NT2/D1 (cell line): ENCODE measurements at places on chromosomes 13 and 19.

GRCh38 chr13:105406551-105406950 is 1128.9 kb downstream of the EFNB2 start:
- DNase-seq = no peak

DNA sequence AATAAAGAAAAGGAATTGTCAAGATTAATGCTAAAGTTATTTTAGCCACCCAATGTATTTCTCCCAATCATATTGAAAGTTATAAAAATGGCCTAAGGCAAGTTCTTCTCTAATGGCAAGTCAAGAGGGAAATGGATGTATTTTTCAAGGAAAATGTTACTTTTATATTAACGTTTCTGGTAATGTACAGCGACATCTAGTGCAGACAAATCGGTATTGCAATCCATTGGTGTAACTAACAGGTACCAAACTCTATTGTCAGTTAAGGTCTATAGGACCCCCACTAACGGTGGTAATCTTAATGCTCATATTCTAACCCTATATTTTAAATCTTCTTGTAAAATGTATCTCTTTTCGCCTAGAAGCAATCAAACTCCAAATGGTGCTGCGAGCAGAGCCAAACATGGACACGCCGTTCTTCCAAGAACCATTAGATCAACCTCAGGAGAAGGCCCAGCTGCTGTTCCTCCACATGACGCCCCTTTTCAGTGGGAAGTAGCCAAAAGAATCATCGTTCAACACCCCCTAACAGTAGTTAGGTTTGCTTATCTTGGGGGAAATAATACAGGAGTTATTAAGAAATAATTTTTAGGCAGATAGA is 98.5 kb upstream of the PABPC3 start:
- no peak for DNase-seq

GRCh38 chr19:52778811-52779210 is 7.8 kb downstream of the ZNF600 start:
- DNase-seq = no peak

DNA sequence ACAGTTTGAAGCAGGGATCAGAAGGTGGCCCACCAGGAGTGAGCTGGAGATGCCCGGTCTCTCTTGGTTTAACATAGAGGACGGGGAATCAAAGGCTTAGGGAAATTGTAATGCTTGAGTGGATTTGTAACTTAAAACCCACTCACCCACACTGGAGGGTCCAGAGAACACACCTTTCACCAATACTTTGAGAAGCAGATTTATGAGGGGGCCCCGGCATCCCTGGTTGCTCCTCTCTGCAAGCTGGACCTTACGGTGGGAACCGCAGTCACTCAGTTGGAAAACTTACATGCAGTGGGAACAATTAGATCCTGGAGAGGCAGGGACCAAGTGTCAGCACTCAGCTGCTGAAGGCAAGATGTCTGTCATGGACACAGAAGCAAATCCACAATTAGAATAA is 20.5 kb downstream of the PPP5C start:
- DNase-seq = no peak

- DNase-seq = no peak
Observed at GRCh38 chr13:109821103-109821502, 34.7 kb upstream of the IRS2 start.
